ENCODE measurements at places on chromosomes 12 and 14.

- DNase-seq, result no peak
Measured at GRCh38 chr12:11884116-11884515, 186.6 kb upstream of the BCL2L14 start.

- DNase-seq, result no peak
Measured at GRCh38 chr14:71206123-71206522, 298.9 kb downstream of the PCNX1 start.

- DNase-seq, result no peak
Measured at GRCh38 chr14:60621386-60621785, 27.9 kb downstream of the SIX1 start.

DNA sequence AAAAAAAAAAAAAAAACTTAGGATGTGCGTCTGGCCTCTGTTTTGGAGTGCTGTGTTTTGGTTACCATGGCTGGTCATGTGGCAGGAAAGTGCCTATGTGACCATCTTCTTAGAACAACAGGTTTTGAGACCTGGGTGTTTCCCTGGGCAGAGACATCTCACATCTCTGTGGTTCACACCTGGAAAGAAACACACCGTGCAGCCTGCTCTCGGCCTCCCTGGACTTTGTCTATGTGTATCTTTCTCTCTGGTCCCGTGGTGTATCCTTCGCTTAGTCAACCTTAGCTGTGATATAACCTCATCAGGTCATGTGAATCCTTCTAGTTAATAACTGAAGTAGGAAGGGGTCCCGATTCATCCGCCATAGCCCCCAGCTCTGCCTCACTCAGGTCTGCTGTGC, 22.6 kb downstream of the ACADS start:
- DNase-seq, result no peak

- no peak for DNase-seq
Measured at GRCh38 chr14:92317511-92317910, 5.5 kb upstream of the SLC24A4 start.

- DNase-seq, result no peak
Measured at GRCh38 chr14:101458741-101459550, 102.3 kb upstream of the DIO3 start.

- DNase-seq, result no peak
Measured at GRCh38 chr12:52645120-52645761, 6.8 kb downstream of the KRT2 start.

GRCh38 chr12:22415342-22416309, 81.1 kb upstream of the ST8SIA1 start:
- peak; percentile 0 for DNase-seq

DNA sequence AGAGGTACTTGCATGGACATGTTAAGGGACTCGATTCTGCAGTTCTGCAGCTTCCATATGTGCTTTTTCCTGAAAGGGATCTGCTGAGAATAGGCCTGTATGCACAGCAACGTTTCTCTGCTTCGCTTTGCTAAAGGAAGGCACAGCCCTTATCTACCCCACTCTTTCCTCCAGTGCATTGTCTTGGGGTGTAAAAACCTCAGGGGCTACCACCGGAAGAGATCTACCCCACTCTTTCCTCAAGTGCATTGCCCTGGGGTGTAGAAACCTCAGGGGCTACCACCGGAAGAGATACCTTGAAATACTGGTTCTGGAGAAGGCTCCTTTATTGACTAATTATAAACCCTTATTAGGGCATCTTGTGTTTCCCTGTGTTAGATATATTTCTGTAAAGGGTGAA, 52.9 kb downstream of the SEL1L start:
- DNase-seq, result no peak

- DNase-seq, result no peak
Measured at GRCh38 chr12:65462484-65462883, 184.0 kb downstream of the MSRB3 start.

DNA sequence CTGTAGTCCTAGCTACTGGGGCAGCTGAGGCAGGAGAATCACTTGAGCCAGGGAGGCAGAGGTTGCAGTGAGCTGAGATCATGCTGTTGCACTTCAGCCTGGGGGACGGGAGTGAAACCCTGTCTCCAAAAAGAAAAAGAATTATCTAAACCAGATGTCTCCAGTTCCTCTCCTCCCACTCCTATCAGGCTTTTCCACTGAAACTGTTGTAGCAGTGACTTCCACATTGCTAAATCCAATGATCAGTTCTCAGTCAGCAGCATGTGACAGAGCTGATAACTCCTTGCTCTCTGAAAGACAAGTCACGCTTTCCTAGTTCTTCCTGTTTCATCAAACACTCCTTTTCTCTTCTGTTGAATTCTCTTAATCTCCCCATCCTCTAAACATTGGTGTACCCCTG, 8.6 kb downstream of the SLC38A6 start:
- no peak for DNase-seq

GRCh38 chr12:46490635-46491034, 118.1 kb upstream of the SLC38A2 start:
- DNase-seq, result no peak

DNA sequence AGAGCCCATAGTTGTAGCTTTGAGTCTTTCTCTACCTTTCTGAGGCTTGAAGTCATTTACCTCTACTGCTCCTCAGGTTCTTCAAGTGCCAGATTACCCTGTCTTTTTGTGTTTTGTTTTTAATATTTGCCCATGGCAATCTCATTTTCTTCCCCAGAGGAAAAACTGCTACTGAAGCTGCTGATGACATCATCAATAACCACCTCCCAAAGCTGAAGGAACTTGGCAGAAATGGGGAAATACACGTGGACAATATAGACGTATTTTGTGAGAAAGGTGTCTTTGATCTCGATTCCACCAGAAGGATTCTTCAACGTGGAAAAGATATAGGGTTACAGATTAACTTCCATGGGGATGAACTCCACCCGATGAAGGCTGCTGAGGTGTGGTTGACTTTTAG, 17.1 kb downstream of the AMDHD1 start:
- no peak for DNase-seq

- no peak for DNase-seq
Measured at GRCh38 chr12:97899529-97899928, 436.9 kb downstream of the RMST start.

DNA sequence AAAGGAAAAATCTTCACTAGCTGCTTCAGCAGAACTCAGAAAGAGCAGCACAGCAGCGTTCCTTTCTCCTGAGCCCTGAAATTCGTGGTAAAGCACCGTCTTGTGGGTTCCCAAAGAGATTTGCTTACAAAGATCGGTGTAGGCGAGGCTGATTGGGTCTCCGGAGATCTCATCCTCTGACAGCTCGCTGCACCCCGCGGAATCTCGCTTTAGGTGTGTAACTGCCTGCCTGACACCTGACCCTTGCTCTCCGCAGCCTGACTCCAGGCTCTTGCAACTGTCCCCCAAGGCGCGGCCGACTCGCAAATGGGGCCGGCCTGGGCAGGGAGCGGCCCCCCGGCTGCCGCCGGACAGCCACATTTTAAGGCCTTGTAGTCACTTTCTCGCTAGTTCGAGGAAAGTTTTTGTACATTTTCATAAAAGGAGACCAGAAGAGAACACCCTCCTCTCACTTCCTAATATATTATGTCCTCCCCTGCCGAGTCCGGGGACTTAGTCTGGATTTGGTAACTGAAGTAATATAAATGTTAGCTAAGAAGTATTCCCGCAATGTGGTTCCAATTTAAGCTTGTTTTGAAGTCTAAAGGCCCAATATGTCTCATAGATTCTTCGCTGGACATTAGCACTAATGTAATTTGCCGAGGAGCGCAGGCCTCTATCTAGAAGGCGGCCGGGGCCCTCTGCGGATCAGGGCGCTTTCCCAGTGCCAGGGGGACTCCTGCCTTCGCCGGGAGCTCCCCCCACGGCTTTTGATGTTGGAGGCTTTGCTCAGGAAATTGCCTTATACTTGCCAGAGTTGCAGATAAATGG, 177.3 kb upstream of the CDKN3 start:
- no peak for DNase-seq

- no peak for DNase-seq
Measured at GRCh38 chr14:60348211-60348610, 99.2 kb downstream of the PPM1A start.

DNA sequence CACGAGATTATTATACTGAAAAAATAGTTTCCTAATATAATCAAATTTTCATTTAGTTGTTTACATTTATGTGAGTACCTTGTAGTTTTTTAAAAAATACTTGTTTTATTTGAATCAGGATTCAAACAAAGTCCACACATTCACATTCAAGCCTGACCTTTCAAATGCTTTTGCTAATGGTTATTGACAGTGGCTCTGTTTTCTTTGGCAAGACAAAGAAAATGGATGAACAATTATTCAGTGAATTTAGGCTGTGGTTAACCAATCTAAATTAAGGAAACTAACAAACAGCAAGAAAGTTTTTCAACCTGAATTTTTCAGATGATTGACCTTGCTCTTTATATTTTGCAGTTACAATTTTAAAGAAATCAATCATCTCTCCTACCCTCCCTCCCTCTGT, 9.7 kb downstream of the SLC4A8 start:
- no peak for DNase-seq

GRCh38 chr14:102046337-102047278, 40.2 kb downstream of the HSP90AA1 start:
- DNase-seq, result no peak

- no peak for DNase-seq
Measured at GRCh38 chr12:17028348-17028747, 422.4 kb upstream of the LMO3 start.

GRCh38 chr14:92105893-92106142, 564 bp downstream of the ATXN3 start:
- no peak for DNase-seq

- no peak for DNase-seq
Measured at GRCh38 chr12:113485330-113485729, 13.7 kb upstream of the LHX5 start.

DNA sequence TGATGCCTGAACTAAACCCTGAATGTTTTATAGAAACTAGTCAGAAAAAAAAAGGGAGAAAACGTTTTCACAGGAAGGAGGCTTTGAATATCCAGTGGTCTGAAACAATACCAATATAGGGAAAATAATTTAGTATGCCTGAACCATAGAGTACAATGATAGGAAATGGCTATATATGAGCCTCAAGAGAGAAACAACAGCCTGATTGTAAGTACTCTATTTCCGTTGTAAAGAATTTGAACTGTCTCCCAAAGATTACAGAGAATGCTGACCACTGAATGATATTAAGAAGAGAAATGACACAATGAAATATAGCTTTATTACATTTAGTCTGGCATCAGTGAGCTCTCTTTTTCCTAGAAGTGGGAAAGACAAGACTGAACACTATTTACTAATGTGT, 5.5 kb upstream of the GABARAPL1 start:
- no peak for DNase-seq

DNA sequence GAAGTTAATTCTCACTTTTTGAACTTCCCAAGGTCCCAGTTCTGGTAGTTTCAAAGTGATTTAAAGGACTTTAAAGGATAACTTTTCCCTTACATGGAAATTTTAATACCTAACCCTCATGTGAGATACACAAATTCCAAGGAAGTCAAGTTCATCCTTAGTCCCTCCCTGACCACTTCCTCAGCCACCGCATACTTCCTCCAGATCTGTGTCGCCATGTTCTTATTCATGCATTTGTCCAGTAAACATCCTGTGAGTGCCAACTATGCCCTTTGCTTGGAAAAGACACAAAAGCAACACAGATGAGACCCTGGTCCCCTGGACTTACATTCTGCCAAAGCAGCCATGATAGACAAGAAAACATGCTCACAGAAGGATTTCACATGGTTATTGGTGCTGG, 206.6 kb downstream of the KSR2 start:
- no peak for DNase-seq

- DNase-seq, result no peak
Measured at GRCh38 chr12:54216797-54217661, 28.2 kb upstream of the SMUG1 start.

DNA sequence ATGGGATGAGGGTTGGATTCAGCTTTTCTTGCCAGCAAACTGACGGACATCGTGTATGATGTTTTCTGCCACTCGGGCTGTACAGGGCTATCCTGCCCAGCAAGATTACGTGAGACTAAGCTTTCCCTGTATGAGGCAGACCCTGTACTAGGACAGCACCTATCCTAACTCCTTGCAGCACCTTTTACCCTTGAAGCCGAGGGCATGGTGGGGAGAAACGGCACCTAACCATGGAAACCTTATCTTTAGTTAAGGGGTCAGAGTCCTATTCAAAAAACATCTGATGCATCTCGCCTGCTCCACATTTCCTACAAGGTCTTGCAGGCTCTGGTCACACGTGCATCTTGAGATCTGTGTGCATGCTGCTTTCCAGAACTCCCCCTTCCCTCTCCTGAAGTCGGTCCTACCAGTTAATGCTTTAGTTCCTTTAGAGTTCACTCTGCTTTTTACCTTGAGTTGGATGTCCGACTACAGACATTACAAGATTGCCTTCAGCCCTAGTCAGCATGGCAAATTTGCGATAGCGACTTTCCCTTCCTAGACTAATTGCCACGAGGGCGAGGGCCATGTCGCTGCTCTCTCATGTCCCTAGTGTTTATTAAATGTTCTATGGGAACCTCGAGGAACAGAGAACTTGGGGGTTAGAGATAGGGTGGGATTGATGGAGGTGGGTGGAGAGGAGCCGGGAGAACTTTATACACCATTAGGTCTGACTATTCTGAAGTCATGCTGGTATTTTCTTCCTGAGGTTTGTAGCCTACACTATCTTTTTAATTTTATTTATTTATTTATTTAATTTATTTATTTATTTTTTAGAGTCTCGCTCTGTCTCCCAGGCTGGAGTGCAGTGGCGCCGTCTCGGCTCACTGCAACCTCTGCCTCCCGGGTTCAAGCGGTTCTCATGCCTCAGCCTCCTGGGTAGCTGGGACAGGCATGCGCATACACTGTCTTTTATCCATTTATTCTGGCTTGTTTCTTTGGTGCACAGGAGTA, 6.6 kb downstream of the RAN start:
- DNase-seq, result no peak

DNA sequence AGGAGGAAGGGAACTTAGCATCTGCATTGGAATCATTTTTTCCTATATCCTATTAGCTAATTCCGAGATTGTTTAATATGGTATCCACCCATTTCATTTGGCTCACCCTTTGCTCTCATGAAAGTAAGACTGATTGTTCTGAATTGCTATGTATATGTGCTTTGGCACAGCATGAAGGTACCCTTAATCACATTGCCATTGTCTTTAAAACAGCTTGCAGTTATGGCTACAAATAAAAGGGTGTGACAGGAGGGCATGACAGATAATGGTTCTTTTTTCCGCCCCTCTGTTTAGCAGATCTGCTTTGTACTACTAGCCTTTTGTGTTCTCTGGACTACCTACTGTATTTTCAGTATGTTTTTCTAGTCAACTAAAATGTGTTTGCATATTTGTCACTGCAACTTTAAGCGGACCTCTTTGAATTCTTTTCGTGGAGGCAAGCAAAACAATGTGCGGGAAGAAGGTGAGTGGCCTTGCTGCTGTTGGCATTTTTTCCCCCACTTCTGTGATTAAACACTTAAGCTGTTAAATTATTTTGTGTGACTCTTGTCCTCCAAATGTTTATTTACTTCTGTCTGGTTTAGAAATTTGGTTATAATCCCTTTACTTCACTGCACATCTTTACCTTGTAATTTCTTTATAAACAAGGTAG, 35.8 kb downstream of the FBXO34 start:
- DNase-seq, result no peak

Data from epithelial cell of prostate (primary cell).